ENCODE measurements at places on chromosomes 7 and 10.

GRCh38 chr10:103698266-103698665 is 157.1 kb downstream of the SH3PXD2A start:
- no peak for DNase-seq

DNA sequence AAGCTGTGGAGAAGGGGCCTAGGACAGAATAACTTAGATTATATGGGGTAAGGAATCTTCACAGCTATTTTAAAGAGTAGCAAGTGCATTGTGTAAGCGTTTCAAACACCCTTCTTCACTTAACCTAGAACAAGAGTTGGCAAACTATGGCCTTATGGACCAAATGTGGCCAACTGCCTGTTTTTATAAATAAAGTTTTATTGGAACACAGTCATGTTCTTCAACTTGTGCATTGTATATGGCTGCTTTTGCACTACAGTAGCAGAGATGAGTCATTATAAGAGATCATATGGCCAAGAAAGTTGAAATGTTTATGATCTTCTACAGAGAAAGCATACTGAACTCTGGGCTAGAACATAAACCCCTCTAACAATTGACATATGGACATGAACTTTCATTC is 187.8 kb downstream of the ETV1 start:
- DNase-seq = peak; percentile 17

- DNase-seq = no peak
Measured at GRCh38 chr10:129393812-129394211, 73.2 kb upstream of the MGMT start.

DNA sequence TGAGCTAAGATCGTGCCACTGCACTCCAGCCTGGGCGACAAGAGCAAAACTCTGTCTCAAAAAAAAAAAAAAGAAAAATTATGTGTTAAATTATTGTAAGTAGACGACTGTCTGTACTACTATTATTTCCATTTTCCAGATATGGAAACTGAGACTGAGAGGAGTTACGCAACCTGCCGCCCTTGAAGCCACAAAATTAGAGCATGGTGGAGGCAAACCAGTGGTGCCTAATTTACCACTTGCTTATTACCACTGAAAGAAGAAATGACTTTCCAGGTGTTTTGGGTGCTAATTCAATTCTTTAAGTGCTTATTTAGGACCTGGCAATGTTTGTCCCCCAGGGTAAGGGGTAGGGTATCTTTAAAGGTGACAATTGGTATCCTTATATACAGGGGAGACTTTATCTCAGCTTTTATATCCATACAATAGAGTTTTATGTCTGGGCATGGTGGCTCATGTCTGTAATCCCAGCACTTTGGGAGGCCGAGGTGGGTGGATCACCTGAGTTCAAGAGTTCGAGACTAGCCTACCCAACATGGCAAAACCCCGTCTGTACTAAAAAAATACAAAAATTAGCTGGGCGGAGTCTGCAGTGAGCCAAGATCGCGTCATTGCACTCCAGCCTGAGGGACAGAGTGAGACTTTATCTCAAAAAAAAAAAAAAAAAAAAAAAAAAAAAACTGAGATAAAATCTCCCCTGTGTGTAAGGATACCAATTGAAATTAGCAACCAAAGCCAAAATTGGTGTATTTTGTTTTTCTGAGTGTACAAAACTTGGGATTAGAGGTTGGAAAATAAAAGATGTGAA is 16.6 kb upstream of the CAMK1D start:
- no peak for DNase-seq

DNA sequence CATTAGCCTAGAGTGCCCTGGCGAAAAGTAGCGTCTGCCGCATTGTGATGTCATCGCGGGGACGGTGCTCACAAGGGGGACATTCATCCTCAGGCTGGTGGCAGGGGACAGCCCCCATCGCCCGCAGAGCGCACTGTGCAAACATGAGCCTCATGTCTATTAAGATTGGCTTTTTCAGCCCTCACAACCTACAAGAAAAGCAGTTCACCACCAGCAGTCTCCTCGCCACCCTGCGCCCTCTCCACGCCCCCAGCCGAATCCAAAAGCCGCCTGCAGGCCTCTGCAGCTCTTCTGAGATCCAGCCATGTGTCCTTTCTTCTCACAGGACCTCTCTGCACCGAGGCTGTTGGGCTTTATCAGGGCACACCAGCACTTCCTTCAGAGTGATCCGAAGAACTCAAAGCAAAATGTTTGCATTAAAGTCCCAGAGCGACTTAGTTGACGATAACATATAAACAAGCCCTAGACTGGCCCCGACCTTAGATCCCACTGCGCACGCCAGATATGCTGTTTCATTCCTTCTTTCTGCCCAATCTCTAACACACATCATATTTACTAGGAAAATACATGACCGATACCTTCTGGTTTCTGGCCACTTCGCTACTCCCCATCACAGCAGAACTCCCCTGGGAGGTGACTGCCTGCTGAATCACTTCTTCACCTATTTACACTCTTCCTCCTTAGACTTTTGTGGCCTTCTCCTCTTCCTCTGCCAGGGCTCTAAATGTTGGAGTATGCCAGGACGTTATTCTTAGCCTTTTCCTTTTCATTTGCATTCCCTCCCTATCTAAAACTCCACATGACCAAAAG is 206.0 kb upstream of the SH2B2 start:
- no peak for DNase-seq

GRCh38 chr7:6530626-6531491 is 20.4 kb downstream of the GRID2IP start:
- DNase-seq = no peak

- DNase-seq = no peak
Measured at GRCh38 chr7:41378156-41378555, 324.7 kb downstream of the INHBA start.

DNA sequence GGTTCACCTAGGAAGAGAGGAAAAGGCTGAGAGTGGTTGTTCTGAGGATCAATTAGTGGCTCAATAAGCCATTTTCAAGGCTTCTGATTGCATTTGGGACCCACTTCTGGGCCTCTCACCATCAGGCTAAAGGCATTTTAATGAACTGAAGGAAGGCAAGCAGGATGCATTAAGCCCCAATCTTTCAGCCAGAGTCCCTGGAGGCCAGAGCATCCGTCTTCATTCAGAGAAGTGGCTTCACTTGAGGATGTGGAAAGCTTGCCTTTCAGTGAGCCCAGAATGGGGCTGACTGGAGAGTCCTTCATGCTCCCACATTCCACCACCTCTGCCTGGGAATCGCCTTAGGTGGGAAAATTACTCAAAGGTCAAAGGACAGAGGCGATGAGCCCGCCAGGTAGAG is 41.8 kb downstream of the COL17A1 start:
- no peak for DNase-seq

- DNase-seq = no peak
Measured at GRCh38 chr7:117146511-117146910, 176.3 kb downstream of the WNT2 start.

- DNase-seq = no peak
Measured at GRCh38 chr10:106980495-106981451, 183.7 kb downstream of the SORCS1 start.

DNA sequence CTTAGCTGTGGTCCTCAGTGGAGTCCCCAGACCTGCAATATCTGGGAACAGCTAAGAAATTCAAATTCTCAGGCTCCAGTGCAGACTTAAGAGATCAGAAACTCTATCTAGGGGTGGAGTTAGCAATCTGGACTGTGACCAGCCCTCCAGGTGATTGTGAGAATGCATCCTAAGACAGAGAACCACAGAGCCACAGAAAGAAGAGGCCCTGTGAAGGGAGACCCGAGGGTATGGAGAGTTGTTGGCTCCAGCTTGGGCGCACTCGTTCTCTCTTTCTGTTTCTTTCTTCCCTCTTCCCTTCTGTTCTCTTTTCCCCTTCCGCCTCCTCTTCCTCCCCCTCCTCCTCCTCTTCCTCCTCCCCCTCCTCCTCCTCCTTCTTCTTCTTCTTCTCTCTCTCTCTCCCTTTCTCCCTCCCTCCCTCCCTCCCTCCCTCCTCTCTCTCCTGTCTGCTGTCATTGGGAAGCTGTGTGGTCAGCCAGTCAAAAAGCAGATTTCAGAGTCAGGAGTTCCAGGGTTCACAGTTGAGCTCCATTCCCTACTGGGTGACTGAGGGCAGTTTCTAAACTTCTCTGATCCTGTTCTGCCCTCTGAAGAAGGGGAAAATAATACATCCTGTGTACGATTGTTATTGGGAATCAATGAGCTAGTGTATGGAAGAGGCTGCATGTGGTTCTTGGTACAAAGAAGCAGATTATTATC is 62.1 kb upstream of the STEAP1B start:
- peak; percentile 72 for DNase-seq

- DNase-seq = no peak
Measured at GRCh38 chr7:77667459-77668086, 28.7 kb upstream of the RSBN1L start.

GRCh38 chr10:124057601-124058000 is 35.8 kb downstream of the CHST15 start:
- DNase-seq = no peak

GRCh38 chr7:15396210-15397158 is 165.3 kb downstream of the AGMO start:
- no peak for DNase-seq

DNA sequence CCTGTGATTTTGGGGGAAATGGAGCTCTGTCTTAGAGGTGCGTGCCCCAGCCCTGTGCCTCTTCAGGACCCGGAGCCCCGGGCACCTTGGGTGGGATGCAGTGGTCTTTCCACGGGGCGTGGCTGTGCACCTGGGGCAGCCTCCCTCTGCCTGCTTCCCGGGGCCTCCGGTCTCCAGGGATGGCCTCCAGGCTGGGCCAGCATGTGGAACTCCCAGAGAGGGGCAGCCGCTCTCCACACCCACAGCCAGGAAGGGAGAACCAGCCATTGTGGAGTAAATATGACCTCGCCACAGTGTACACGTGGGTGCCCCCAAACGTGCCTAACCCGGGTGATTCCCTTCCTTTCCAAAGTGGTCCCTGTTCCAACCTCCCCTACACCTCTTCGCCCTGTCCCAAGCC is 52.6 kb downstream of the JAKMIP3 start:
- no peak for DNase-seq

DNA sequence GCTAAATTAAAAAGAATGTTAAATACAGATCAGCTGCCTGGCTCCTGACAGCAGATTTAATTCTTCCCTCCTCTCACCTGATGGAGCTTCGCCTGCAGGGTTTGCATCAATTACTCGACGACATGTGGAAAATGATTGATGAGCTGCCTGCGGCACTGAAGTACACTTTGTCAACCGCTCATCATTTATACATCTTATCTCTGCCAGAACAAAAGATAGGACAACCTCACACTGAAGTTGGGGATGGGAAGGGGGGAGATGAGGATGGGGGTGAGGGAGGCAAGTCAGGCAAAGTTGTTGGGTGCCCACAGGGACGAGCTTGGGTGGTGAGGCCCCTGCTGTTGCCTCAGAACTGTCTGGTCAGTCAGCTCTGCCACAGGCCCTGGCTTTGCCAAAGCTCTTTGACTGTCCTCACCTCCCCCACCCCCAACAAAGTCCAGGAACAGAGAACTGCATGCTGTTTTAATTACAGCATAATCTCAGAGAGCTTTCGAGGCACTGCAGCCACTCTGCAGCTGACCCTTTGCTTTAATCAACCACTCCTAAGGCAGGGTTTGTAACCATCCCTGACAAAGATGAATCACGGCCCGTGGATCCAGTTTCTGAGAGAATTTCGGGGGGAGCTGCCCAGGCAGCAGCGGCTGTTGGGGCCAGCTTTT is 702.3 kb downstream of the LRMDA start:
- DNase-seq = no peak

DNA sequence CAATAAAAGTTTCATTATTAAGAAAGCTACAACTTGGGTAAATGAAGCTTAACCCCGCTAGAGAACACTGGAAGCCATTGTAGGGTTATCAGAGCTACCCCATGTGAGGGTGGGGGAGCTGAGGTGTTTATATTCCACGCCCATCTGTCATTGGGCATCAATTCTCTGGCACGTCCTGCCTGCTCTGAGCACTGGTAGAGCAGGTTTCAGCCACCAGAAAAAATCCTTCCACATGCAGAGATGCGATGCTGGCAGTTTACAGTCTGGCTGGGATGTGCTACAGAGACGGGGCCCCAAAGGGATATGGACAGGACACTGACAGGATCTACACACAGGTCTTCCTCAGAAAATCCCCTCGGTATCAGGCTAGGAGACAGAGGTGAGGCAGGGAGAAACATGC is 15.9 kb upstream of the RAPGEF5 start:
- DNase-seq = no peak

GRCh38 chr10:103448746-103449145 is 3.4 kb downstream of the CALHM2 start:
- no peak for DNase-seq

- peak; percentile 81 for DNase-seq
Measured at GRCh38 chr10:63711867-63712716, 190.9 kb downstream of the REEP3 start.

GRCh38 chr10:78190051-78190825 is 156.6 kb downstream of the RPS24 start:
- DNase-seq = no peak

- DNase-seq = peak; percentile 45
Measured at GRCh38 chr10:102752934-102753664, 9.4 kb downstream of the WBP1L start.

GRCh38 chr10:43396928-43397624 is 11.9 kb downstream of the HNRNPF start:
- DNase-seq = peak; percentile 69

GRCh38 chr7:134302120-134302519 is 14.6 kb downstream of the SLC35B4 start:
- peak; percentile 17 for DNase-seq

GRCh38 chr7:158101821-158102450 is 485.7 kb downstream of the PTPRN2 start:
- no peak for DNase-seq

GRCh38 chr7:83824214-83824613 is 175.3 kb upstream of the SEMA3E start:
- DNase-seq = peak; percentile 26

GRCh38 chr7:47216439-47216838 is 365.5 kb downstream of the TNS3 start:
- DNase-seq = no peak

- no peak for DNase-seq
Measured at GRCh38 chr10:78752708-78753107, 316.1 kb upstream of the ZMIZ1 start.

DNA sequence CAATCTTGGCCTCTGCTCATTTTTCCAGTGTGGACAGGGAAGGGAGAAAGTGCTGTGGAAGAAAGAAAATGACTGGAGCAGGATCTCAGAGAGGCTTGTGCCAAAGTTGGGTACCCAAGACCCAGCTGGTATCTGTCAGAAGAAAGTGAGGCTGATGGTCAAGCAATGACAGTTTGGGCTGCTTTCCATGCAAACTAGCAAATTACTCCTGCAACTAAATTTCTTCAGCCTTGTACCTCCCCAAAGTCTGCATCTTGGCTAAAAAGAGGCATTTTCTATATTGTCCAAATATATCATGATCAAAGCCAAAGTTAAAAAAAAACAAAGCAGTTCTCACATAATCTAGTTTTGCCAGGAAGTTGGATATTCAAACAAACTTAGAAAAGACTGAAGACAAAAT is 208.5 kb upstream of the FRMD4A start:
- no peak for DNase-seq

GRCh38 chr7:135991322-135991721 is 14.2 kb upstream of the MTPN start:
- DNase-seq = no peak

DNA sequence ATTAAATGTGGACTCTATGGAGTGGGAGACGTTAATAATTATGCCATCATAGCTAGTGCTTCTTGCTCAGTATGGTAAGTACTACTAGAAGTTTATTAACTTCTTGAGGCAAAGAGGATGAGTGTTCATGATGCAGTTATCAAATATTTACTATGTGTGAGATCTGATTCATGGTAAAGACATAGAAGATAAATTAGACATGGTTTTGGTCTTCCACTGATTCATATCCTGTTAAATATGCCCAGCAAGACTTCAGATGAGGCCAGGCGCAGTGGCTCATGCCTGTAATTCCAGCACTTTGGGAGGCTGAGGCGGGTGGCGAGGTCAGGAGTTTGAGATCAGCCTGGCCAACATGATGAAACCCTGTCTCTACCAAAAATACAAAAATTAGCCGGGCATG is 547.1 kb upstream of the ANKRD30A start:
- DNase-seq = peak; percentile 68
